ENCODE measurements at places on chromosomes 4 and X.

DNA sequence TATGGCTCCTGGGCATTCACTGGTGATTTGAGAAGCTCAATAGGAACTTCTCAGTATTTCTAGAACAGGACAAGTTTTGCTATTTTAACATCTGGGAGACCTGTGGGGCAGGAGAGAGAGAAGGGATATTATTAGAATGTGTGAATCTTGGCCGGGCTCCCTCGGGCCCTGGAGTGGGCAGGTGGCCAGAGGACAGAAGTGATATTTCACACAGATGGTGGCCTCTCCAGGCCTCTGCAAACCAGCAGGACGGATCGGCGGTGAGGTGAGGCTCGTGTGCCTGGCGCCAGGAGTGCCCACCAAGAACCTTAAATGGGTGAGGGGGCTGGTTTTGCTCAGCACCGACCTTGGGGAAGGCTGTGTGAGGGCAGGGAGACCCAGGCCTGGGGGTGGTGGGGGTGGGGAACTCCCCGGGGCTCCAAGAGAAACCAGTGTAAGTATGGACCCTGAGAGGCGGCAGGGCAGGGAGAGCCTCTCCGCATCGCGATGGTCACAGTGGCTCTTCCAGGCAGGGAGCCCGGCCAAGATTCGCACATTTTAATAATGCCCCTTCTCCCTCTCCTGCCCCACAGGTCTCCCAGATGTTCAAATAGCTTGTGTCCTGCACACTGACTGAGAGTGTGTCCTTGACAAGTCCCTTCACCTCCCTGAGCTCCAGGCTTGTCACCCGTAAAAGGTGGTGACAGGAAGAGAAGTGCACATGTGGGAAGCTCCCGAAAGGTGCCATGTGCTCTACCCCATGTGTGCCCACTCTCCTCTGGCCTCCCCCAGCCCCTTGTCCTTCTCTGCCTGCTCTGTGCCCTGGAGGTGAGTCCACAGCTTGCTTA lies 64.9 kb downstream of the SORCS2 start:
- DNase-seq: peak; percentile 59

- DNase-seq: peak; percentile 34
Measured at GRCh38 chr4:145230726-145231125, 50.3 kb upstream of the OTUD4 start.

- DNase-seq: no peak
Measured at GRCh38 chr4:151644622-151645021, 116.2 kb downstream of the GATB start.

- DNase-seq: no peak
Measured at GRCh38 chrX:71994601-71995000, 84.0 kb downstream of the NHSL2 start.

DNA sequence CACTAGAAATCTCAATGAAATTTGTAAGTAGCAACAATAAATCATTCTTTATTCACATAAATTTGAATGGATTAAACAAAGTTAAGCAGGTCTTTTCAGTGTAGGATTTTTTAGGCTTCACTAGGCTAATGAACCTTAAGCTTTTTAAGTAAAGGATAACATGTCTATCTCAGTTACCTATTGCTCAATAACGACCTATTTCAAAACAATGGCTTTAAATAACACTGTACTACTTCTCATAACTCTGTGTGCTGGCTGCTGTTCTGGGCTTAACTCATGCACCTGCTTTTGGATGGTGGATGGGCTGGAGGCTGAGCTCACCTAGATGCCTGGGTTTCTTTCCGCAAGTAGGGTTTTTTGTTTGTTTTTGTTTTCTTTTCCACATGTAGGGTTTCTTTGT lies 495.0 kb upstream of the SLIT2 start:
- no peak for DNase-seq

GRCh38 chr4:26093551-26093950 lies 179.5 kb downstream of the SMIM20 start:
- no peak for DNase-seq

DNA sequence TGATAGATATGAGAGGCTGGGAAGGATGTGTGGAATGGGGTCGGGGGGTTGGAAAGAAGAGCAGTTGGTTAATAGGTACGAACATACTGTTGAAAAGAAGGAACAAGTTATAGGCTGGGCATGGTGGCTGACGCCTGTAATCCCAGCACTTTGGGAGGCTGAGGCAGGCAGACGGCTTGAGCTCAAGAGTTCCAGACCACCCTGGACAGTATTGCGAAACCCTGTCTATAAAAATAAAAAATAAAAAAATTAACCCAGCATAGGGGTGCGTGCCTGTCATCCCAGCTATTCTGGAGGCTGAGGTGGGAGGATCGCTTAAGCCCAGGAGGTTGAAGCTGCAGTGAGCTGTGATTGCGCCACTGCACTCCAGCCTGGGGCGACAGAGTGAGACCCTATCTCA lies 58.5 kb upstream of the NHSL2 start:
- DNase-seq: no peak
